ENCODE measurements at places on chromosomes 1 and 21.

- DNase-seq = no peak
Measured at GRCh38 chr1:20076223-20076622, 6.2 kb downstream of the PLA2G5 start.

DNA sequence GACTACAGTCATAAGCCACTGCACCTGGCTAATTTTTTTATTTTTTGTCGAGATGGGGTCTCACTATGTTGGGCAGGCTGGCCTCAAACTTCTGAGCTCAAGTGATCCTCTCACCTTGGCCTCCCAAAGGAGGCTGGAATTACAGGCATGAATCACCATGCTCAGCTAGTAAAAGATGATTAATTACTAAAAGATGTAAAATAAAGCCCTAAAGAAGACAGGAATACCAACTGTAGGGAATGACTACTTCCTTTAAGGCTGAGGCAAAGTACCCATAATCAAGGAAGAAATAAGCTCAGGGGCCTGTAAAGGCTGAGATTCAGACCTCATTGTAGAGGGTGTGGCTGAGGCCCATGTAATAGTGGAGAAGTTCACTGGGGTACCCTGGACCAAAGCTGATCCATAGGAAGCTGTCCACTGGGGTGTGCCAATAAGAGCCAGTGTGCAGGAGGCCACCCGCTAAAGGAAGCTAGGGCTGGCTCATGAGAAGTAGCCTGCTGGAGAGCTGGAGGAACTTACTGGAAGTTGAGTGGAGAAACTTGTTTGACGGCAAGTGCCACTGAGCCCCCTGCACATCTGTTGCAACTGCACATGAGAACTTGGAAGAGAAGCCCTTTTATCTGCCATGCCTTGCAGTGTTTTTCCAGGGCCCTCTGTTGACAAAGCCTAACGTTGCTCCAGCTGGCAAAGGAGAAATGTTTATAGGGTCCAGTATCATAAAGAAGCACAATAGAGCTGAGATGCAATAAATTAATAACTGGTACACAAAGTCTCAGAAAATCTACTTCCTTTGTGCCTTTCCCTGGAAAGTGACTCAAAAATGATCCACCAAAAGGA lies 17.8 kb upstream of the SERTAD4 start:
- DNase-seq = no peak

DNA sequence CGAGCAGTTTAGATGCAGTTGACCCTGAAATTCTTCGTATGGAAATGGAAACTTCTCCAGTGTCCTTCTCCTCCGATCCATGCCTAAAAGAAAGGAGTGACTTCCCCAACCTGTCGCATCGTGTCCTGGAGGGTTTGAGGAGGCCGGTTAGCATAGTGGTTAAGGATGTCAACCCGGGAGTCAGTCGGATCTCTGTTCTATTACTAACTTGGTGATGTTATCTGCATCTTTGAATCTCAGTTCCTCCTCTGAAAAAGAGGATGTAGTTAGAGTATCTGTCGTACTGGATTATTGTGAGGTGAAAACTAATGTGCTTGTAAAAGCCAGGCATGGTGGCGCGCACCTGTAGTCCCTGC lies 684 bp downstream of the ZBTB8B start:
- no peak for DNase-seq

- DNase-seq = peak; percentile 42
Measured at GRCh38 chr1:54952950-54953718, 27.3 kb upstream of the TMEM61 start.

DNA sequence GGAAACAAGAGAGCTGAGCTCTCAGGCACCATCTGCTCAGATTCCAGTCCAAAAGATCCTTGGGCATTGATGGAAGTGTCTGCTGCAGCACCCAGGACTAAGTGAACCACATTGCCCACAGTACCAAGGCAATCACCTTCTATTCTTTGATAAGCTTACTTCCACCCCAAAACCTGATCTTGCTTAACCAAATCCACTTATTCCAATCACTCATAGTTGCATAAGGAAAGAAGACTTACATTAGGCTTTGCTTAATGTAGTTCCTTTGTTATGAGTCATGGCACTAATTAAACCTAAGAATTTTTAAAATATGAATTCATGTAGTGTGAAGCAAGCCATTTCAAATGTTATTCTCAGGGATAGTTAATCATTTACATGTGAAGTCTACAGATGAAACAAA lies 84.5 kb downstream of the UCHL5 start:
- DNase-seq = peak; percentile 7

DNA sequence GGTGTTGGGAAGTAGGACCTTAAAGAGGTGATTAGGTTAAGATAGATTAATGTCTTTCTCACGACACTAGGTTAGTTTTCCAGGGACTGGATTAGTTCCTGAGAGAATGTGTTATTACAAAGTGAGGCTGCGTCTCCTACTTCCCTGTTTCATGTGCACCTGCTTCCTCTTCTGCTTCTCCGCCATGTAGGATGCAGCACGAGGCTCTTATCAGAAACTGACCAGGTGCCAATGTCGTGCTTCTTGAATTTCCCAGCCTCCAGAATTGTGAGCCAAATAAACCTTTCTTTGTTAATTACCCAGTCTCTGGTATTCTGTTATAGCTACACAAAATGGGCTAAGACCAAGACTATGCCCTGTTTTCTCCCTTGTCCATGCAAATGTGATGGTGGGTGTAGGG lies 152.2 kb upstream of the LMO4 start:
- DNase-seq = no peak

DNA sequence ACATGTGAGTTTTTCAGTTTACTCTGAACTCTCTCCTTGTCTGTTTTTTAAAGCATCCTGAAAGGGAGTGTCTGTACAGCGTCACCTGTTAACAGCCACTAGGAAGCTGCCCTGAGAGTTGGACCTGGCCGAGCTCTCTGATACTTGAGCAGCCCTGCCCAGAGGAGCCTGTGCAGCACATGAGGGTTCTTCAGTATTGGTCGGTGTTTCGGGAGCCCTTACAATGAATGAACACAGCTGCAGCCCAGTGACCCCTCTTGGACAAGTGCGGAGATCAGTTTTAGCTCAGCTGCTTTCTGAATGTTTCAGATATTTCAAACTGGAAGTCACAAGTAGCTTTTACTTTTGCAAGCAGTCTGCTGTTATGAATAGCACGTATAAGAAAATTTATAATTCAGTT lies 39.2 kb downstream of the ADARB1 start:
- no peak for DNase-seq

DNA sequence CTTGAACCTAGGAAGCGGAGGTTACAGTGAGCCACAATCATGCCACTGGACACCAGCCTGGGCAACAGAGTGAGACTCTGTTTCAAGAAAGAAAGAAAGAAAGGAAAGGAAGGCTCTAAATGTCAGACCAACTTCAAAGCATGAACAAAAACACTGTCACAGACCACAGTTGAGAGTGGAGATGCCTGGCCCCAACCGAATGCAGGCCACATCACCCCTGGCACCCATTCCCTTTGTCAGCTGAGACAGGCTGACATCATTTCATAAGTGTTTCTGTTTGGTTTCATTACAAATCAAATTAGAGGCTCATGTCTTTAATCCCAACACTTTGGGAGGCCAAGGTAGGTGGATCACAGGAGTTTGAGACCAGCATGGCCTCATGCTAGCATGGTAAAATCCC lies 28.6 kb upstream of the NADK start:
- no peak for DNase-seq

GRCh38 chr1:6738987-6739676 lies 37.5 kb upstream of the DNAJC11 start:
- no peak for DNase-seq

DNA sequence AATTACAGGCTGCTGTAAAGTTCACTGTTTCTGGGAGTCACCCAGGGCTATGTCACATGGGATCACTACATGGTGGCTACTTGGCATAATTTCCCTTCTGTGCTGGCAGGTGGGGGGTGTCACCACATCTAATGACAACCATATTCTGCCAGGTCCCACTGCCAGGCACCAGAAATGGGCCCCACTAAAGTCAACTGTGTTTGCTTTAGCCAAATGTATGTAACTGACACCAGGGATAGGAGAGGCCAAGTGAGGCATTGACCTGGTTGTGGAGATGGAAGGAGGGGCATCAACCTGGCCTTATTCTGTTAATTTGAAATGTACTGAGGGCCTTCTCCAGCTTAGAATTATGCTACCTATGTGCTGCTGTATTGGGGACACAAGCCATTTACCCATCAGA lies 370.6 kb upstream of the PROX1 start:
- DNase-seq = no peak

GRCh38 chr1:25106976-25107642 lies 125.2 kb downstream of the SYF2 start:
- DNase-seq = no peak

GRCh38 chr1:164466429-164466828 lies 92.6 kb upstream of the PBX1 start:
- DNase-seq = no peak

- no peak for DNase-seq
Measured at GRCh38 chr1:221714227-221715152, 27.4 kb downstream of the DUSP10 start.

DNA sequence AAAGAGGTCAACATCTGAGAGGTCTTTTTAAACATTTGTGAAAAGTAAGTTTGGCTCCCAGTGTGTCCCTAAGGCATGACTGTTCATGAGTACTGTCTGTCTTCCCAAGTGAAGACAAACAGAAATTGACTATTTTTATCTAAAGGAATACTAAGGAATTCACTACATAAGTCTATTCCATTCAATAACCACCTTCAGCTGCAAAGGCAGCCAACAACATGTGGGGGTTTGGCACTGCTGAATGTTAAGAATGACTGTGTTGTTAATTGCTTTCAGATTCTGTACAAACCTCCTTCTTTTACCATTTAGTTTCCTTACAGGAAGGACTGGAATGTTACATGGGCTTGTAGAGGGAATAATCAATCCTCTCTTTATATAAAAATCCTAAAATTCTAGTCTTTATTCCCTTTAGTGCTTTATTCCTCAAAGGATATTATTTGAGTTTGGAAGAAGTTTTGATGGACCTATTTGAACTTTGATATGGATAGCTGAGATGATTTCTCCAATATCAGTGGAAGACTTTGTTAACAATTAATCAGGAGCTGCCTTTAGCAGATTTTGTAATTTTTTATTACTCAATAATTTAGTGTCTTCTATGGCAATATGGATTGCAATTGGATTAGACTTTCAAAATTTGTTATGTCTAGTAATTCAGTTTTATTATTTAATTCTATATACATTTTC lies 201.7 kb upstream of the CHRM3 start:
- DNase-seq = no peak

DNA sequence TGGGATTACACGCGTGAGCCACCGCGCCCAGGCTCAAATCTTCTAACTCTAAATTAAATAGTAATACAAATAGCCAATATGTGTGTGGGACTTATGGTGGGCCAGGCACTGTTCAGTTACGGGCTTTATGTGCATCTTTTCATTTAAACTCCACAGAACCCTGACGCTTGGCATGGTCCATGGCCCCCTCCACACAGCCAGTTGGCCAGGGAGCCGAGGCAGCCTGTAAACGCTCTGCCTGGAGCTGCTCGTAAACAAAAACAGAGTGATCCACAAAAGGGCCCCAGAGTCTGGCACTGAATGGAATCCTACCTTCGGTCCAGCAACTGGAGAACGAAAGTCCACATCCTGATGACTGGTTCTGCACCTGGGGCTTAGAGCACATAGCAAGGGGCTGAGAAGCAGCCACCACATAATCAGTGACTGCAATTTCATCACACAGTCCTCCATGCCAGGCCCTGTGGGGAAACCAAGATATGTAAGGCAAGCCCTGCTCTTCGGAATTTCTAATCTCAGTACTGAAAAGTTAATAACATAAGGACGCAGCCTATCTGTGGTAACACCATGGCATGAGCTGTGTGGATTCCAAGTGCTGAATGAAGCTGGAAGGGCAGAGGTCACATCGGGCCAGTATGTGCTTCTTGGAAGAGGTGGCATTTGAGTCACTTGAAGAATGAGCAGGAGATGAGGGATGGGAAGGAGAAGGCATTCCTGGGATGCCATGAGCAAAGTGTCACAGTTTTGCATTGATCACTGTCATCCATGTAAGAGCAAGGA lies 13.5 kb upstream of the ADAMTSL4 start:
- no peak for DNase-seq

DNA sequence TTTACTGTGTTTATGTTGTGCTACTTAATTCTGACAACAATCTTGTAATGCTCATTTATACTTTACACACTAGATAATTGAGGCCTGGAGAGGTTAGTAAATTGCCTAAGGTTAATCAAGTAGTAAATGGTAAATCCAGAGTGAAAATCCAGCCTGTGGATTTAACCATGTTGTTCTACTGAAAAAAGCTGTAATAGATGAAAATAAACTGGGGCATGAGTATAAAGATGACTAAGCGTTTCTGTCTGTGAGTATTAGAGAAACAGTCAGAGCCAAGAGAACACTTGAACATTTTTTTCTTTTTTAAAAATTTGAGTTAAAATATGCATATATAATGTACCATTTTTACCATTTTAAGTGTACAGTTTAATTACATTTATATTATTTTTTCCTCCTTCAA lies 47.9 kb upstream of the LEPR start:
- DNase-seq = no peak

GRCh38 chr1:9442278-9442846 lies 96.9 kb upstream of the SLC25A33 start:
- no peak for DNase-seq

GRCh38 chr1:41394369-41394744 lies 33.1 kb downstream of the FOXO6 start:
- DNase-seq = no peak

- DNase-seq = no peak
Measured at GRCh38 chr1:212819726-212820125, 27.7 kb downstream of the SPATA45 start.

DNA sequence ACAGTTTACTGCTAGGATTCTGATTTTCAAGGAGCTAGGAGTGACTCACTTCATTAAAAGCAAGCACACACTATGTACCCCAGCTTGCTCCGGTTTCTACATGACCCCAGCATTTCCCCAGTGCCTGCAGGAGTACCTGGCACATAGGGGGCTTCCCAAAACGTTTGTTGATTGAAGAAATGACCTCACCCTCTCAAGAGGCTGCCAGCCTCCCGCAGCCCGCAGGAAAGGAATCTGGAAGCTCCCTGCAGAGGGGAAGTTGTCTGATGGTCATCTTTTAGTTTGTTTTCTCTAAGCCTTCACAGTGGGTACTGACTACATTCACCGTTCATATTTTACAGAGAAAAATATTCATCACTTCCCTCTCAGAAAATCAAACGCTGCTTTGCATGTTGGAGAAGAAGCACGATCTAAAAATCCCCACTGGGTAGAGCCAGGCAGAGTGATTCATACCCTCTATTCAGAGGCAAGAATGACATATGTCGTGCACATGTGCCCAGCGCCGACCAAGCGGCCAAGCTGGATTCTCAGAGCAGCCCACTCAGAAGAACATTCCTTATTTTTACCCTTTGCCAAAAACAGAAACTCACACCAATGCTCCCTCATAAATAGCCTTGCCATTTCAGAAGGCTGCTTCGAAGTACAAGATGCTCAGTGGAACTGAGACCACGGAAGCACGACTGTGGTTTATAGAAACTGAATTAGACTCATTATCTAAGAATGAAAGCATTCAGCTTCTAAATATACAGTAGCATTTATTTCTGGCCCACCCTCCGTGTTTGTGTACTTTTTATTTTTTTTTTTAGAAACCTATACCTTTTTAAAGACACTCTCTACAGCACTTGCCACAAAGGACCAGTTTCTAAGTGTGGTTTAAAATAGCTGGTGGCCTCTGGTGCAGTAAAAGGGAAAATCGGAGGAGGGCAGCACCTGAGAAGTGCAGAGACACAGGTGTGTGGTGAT lies 143.2 kb downstream of the MIS18A start:
- no peak for DNase-seq

Data from Calu3 (cell line).